ENCODE measurements at places on chromosomes 1 and 21.

DNA sequence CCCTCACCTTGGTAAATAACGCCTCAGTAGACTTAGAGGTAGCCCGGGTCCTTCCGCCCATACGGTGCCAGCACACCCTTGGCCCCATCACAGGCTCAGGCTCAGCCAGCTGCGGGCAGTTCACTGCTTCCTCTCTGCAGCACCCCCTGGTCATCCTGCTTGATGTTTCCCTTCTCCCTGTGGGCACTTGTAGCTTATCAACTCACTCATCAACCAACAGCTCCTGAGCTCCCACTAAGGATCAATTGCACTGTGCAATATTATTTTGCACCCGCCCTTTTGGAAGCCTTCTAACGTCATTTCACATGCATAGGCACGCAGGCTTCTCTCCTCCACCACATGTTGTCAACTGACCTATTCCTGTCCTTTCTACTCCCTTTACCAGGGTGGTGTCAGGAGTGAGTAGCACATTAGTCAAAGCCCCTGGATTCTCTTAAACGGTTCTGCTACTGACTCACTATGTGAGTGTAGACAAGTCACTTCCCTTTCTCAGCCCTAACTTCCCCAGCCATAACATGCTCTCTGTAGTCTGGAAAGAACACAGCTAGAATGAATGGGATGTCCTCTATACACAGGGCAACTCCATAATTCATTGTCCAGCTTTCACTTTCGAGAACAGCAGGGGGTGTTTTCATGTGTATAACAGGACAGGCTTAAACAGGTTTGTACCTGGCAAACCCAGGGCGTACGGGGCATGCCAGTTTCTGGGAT lies 47.1 kb upstream of the IRF2BP2 start:
- peak; percentile 85 for DNase-seq

DNA sequence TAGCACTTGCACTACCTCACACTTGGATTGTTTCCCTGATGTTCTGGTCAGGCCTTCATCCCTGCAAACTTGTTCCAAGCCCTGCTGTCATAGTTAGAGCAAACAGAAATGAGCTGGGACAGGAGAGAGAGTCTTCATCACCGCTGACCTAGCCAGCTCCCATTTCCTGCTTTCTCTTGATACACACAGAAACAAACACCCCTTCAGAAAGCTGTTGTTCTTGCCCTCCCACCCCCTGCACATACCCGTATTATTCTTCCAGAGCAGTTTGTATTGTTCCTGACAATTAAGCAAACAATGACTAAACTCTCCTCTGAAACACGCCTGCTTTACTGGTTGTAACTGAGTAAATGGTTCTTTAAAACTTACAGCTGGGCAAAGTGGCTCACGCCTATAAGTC lies 2.9 kb upstream of the SYT2 start:
- no peak for DNase-seq

DNA sequence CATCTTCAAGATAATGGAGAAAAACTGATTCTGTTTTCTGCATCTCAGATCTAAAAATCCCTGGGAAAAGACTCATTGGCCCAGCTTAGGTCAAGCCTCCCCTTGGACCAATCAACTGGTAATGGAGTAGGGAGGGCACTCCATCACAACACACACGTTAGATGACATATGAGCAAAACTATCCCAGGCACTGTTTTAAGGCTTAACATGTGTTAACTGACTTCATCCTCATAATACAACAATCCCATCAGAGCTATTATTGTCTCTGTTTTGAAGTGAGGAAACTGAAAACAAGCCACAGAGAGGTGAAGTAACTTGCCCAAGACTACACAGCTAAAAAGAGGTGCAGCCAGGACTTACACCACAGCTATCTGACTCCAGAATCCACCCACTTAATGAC lies 14.7 kb upstream of the CITED4 start:
- no peak for DNase-seq

- no peak for DNase-seq
Observed at GRCh38 chr21:21205604-21206003, 207.4 kb downstream of the NCAM2 start.

DNA sequence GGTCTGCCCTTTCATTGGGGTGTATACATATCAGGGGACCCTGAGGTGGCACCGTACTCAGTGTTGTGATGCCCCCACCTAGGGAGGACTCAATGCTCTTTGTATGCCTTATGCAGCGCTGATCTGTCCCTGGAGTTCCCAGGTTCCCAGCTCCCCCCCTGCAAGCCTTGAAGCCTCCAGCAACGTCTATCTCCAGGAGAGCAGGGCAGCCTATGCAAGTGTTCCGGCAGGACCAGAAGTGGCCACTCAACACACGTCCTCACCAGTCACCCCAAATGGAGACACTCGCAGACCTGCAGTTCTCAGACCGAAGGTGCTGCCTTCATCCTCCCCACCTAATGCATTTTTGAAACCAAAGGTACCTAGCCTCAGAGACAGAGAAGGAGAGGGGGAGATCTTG lies 25.2 kb upstream of the CNTN2 start:
- DNase-seq: no peak

Measured in RWPE2 (cell line).